ENCODE measurements at places on chromosomes 7 and 10. TPM values are rescaled to one million over a fixed set of nuclear protein-coding genes. Genes with fewer than 3 reads are reported as not detected.

Gene NRCAM
- 2.0 TPM for total RNA-seq

Gene TMEM26
- 0.46 TPM for total RNA-seq

Gene FLNC
- 7.7 TPM for total RNA-seq

Gene CLCN1
- not detected for total RNA-seq

Gene MRLN
- not detected for total RNA-seq

Gene HEPACAM2
- not detected for total RNA-seq

Gene FAM25A
- not detected for total RNA-seq

Gene AKR1C8
- total RNA-seq = 0.55 TPM

Gene ELFN1
- total RNA-seq = 4.3 TPM

Gene GPER1
- total RNA-seq = 11.1 TPM

Gene FAM131B
- 0.90 TPM for total RNA-seq

Gene SPDYE8
- not detected for total RNA-seq

Gene METTL27
- total RNA-seq = 2.3 TPM

Data from upper lobe of right lung (tissue), 1 donor.